Stimulated activated CD4-positive, alpha-beta T cell treated with anti-CD3 and anti-CD28 coated beads, TNF-alpha, amount 100 ng/mL, for 4 hours (primary cell): ENCODE measurements at places on chromosomes 11 and 22.

GRCh38 chr22:19787849-19788141 is 27.2 kb downstream of the TBX1 start:
- DNase-seq, result no peak

DNA sequence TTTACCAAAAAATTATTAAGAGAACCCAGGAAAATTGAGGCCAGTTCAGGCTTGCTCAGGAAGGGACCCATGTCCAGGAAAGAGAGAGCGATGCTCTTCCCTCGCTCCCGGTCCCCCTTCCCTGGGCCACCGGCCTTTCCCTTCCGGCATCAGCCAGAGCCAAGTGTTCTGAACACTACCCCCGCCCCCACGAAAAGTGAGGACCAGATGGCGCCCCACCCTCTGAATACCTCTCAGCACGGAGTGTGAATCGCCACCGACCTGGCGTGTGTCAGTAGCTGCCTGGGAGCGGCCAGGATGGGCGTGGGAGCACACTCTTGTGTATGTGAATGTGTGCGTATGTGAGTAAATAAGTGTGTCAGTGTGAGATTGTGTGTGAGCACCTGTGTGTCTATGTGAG is 20.2 kb downstream of the RPS6KA4 start:
- no peak for DNase-seq

- DNase-seq, result no peak
These were observed 223.4 kb upstream of the ZBED5 start for GRCh38 chr11:11081288-11081687.

- DNase-seq, result no peak
These were observed 6.9 kb downstream of the OSBPL5 start for GRCh38 chr11:3158131-3158591.

DNA sequence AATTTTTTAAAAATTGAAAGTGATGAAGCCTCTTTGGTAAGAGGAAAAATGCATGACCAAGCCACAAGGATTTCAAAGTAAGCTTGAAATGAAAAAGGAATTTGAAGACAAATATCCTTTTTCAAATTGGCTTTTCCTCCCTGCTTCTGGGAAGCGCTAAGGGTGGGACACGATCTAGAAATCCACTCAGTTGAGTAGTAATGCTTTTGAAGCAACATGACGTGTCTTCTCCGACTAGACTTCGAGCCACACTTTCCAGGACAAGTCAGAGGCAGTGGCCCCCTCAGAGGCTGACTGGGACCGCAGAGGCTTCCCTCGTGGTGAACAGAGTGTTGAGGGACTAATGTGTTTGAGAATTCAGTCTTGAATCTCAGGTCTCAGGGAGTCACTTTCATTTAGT is 39.8 kb downstream of the KREMEN1 start:
- DNase-seq, result no peak

DNA sequence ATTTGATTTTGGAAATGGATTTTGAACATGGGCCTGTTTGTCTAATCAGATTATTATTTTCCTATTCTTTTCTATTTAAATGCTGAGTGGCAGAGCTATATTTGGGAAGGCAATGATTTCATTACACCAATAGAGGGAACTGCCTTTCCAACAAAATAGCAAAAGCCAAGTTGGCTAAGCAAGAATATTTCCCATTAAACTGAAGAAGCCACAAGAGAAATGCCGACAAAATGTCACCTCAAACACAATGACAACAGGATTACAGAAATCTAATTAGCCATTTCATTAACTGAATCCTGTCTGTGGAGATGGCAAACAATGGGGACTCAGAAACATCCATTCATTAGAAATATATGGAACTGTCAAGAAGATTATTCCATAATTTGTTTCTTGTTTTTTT is 1593.1 kb upstream of the RAG2 start:
- no peak for DNase-seq

DNA sequence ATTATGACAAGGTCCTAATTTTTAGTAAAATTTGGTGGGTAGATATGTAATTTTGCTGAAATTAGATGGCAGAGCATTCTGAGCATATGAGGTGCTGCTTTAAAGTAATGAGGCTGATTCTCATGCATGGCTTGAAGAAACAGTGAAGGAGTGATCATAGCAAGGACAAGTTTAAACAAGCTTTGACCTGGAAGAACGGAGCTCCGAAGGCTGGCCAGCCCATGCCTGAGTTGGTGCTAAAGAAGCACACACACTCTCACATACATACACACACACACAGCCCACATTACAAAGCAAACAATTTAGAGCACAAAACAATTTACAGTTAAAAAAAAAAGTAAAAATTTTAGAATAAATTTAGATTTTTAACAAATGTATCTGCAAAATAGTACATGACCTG is 150.7 kb downstream of the DCDC1 start:
- DNase-seq, result no peak

DNA sequence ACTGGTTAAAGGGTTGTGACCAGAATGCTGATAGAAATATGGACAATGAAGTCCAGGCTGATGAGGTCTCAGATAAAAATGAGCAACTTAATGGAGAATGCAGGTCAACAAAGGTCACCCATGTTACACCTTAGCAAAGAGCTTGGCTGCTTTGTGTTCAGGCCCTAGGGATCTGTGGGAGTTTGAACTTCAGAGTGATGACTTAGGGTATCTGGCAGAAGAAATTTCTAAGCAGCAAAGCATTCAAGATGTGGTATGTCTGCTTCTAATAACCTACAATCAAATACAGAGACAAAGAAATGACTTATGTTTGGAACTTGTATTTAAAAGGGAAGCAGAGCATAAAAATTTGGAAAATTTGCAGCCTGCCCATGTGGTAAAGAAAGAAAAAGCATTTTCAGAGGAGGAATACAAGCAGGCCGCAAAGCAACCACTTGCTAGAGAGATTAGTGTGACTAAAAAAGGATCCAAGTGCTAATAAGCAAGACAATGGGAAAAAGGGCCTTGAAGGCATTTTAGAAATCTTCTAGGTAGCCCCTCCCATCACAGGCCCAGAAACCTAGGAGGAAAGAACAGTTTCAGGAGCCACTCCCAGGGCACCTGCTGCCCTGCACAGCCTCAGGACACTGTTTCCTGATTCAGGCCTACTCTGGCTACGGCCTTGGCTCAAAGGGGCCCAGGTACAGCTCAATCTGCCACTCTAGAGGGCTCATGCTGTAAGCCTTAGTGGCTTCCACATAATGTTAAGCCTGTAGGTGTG is 41.3 kb downstream of the TNKS1BP1 start:
- DNase-seq, result no peak

- peak; percentile 44 for DNase-seq
These were observed 4.9 kb downstream of the ADORA2A start for GRCh38 chr22:24432059-24432853.

DNA sequence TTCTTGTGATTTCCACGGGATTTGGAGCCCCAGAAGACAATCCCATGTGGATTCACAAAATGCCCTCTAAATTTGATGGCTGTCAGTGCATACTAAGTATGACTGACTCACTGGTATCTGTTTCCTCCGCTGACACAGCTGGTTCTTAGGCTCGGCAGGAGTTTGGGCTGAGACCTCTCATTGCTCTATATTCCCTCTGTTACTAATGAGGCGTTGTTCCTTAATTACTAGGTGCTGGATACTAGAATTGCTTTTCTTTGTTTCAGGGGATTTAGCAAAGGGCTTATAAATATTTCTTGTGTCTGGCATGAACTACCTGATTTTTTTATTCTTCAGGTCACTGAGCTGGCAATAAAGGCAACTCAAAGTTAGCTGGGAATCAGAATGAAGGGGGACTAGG is 53.2 kb upstream of the EHF start:
- DNase-seq, result no peak

GRCh38 chr11:126544108-126545056 is 188.9 kb downstream of the ST3GAL4 start:
- DNase-seq, result no peak

- DNase-seq, result no peak
These were observed 73.2 kb upstream of the ARHGAP20 start for GRCh38 chr11:110785398-110785797.

GRCh38 chr11:31813391-31814175 is 2.5 kb upstream of the PAX6 start:
- DNase-seq, result no peak

DNA sequence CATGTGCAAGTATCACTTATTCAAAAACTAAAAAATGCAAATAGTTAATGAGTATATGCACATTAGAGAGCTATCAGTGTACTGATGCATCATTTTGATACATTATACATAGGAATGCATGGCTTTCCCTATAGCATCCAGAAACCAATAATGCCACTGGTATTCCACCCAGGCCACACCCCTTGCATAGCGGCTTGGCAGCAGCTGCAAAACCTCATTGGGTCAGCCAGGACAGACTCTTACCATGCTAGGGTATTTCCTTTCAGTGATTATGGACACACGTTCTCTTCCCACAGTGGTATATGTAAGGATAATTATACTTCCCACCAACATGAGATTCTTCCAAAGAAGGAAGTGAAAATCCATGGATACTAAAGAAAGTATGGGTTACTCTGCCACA is 145.9 kb upstream of the PITPNB start:
- DNase-seq, result no peak
